ENCODE measurements at places on chromosomes 4 and X.

DNA sequence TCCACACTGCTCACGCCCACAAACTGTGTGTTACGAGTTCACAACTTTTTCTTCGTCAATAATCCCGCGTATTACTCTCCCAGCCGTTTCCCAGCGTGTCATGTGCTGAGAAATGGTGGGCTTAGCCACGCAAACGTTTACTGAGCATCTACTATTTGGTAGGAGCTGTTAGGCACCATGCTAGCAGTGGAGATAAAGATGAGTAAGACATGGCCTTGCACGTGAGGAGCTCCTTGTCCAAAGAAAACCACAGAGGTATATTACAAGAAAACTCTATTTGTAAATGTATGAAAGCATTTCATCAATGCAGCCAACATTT, 821 bp upstream of the TMEM128 start:
- DNase-seq = no peak

- DNase-seq = no peak
These were observed 105.2 kb upstream of the LRPAP1 start for GRCh38 chr4:3637326-3638016.

- no peak for DNase-seq
These were observed 37.1 kb downstream of the TMEM150C start for GRCh38 chr4:82524570-82525152.

DNA sequence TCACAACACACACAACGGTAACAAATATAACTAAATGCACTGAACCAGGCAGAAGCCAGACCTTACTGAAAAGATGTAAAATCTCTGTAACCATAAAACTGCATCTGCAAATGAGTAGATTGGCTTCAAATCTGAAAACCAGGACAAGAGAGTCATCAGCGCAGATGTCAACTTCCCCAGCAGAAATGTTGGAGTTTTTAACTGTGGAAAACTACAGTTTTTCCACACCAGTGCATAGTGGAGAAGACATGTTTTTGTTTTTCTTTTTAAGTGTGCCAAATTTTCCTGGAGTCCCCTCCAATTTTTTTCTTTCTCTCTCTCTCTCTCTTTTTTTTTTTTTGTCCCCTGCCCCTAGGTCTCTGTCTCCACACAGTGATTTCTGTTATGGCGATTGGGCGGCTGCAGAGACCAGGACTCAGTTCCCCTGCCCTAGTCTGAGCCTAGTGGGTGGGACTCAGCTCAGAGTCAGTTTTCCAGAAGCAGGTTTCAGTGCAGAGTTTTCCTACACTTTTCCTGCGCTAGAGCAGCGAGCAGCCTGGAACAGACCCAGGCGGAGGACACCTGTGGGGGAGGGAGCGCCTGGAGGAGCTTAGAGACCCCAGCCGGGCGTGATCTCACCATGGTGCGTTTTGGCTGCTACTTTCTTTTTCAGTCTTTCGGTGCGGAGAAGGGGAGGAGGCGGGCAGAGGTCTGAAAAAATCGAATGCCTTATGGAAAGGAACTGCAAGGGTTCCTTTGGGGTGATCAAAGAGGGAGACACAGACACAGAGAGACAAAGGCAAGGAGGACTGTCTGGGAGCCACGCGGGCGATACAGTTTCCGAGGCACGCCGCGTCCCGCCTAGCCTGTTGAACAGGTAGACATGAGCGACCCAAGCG, at the start of gene GUCY1A1:
Gene GUCY1A1 (plus strand): TSS at position 505 of the 878 bp plus-strand sequence. CDS start 30,020 bp downstream, outside the sequence.
- no peak for DNase-seq

DNA sequence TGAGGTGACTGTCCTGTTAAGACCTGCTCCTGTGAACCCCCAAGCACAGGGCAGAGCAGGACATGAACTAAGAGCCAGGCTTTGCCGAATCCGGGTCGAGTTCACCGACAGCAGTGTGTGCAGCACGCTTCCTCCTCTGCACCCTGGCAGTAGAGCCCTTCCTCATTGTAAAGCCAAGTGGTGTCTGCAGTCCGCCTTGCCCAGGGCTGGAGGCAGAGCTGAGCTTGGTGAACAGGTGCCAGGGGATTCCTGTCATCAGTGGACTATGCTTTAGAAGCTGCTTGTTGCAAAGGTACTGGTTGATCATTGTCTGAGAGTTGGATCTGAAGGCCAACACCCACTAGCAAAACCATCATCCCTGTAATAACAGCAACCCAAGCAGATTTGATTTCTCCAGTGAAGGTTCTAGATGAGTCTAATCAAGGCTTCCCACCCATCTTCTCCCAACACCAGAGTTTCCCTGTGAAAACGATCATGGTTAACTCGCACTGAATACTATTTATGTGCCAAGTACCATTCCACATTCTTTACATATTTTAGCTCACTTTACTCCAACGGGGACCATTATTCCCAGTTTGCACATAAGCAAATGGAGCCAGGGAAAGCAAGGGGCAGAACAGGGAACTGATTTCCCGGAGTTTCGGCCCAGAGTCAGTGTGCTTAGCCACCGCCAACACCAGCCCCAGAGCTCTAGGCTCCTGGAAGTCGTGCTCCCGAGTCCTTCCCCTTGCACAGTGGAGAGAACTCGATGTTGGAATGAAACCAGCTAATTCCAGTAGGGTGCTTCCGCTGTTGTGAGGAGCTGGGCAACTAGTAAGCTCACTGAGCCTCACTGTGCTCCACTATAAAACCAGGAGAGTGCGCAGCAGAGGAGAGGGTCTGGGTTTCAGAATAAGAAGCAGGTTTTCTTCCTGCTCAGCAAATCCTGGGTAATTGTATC, 1.4 kb upstream of the SLC34A2 start:
- no peak for DNase-seq

- DNase-seq = no peak
These were observed 99.8 kb upstream of the H2AZ1 start for GRCh38 chr4:100049872-100050271.

GRCh38 chr4:143356493-143356892, 19.8 kb downstream of the GAB1 start:
- no peak for DNase-seq

DNA sequence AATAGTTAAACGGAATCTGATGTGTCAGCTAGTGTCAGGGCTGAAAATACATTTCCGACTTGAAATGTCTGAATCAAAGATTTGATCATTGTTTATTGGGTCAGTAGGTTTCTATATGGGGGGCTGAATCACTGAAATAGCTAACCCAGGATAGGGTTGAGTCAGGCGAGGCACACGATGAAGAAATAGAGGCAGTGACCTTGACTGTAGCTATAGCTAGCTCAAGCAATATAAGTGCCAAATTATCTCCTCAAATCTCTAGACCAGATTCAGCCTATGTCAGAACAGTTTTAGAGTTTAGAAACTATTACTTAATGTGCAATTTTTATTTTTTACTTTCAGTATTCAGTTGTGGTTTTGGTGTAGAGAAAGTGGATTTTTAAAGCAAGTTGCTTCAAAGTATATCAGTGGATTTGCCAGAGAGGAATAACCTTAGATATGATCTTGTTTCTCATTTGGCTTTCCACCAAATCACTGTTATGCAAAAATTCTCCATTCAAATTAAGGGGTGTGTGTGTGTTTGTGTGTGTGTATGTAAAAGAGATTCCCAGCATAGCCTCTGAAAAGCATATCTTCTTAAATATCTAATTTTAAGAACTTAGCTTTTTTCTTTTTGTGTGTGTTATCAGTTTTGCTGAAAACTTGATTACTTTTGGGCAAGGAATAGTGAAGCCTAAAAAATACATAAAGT, 100.3 kb upstream of the RPL34 start:
- no peak for DNase-seq

- no peak for DNase-seq
These were observed 619.7 kb downstream of the MID1IP1 start for GRCh38 chrX:39421006-39421405.

- DNase-seq = no peak
These were observed 250.9 kb upstream of the RPS6KA3 start for GRCh38 chrX:20517565-20517964.

GRCh38 chr4:177163532-177163931, 146.1 kb upstream of the NEIL3 start:
- DNase-seq = no peak

- no peak for DNase-seq
These were observed 76.8 kb upstream of the DDX53 start for GRCh38 chrX:22922961-22923360.

- no peak for DNase-seq
These were observed 171.4 kb downstream of the SH3KBP1 start for GRCh38 chrX:19715711-19716638.

GRCh38 chrX:150324919-150325318, 38.2 kb upstream of the MAMLD1 start:
- no peak for DNase-seq

- DNase-seq = no peak
These were observed 1.2 kb downstream of the CTSO start for GRCh38 chr4:155952501-155952901.

- no peak for DNase-seq
These were observed 10.9 kb downstream of the DLG3 start for GRCh38 chrX:70455366-70456202.

DNA sequence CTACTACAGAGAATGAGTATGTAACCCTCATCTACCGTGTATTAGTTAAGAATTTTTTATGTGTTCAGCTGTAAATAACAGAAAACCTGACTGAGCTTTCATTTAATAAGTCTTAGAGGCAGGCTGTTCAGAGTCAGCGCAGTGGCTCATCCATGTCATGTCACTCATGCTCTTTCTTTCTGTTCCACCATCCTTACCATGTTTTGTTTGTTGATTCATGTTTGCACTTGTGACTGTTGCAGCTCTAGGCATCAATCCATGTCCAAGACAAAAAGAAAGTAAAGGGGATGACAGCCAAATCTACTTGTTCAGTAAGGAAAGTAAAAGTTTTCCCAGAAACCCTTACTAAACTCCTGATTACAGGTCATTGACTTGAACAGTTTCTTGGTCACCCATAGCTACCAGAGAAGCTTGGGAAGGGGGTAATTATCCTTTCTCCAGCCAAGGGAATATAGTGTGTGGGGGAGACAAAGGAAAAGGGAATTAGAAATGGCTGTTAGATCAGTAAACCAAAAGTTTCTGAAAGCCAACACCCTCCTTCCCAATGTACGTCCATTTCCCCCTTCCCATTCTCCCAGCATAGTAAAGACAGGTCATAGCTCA, 9.0 kb downstream of the ART3 start:
- no peak for DNase-seq

GRCh38 chr4:159248384-159249178, 145.7 kb downstream of the RAPGEF2 start:
- no peak for DNase-seq

- no peak for DNase-seq
These were observed 170.6 kb downstream of the ZC4H2 start for GRCh38 chrX:64805683-64806082.

DNA sequence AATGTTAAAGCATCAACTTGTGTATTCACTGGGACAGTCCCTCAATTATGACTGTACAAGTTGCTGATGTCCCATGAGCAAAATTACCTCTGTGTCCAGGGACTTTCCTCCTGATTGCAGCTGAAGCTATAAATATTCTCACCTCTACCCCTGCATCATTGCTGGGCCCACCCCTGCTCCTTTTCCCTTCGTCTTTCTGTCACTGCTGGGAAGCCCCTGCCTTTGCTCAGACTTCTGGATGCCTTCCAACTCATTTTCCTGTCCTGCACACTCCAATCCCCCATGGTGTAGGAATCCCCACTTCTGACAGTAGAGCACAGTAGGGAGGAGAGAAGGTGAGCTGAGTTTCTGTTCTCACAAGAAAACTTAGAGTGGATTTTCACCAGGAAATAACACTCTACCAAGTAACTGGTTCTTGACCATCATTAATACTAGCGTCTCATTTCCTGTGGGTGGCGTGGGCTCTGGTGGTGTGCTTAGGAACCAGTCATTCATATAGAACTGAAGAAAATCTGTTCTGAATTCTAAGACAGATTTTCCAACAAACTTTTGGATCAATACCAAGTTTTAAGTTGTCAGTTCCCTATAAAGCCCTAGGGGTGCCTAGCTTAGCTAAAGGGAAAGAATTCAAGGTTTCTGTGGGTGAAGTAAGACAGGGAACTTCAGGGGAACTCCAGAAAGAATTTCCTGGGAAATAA, 136.2 kb upstream of the MED14 start:
- no peak for DNase-seq

- no peak for DNase-seq
These were observed 107.3 kb upstream of the RAI2 start for GRCh38 chrX:17968367-17968766.
